ENCODE measurements at places on chromosomes 2 and 18.

DNA sequence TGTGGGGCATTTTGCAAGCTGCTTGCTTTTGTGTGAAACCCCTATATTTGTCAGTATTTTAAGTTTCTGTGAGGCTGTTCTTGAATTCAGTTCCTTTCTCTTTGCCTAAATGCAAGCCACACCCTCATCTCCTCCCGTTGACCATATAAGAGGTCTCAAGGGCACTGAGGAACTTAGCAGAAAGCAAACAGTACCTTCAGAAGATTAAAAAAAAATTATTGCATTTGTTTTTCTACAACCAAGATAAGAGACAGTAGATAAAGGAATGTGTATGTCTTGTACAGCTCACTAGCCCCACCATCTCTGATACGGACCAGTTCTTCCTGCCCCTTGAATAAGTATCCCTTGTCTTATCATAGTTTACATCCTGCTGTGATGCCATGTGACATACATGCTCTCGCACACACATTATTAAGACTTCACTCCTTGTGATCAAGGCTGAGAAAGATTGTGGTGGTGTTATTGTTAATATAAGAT is 64.2 kb downstream of the NPAS2 start:
- DNase-seq, result no peak

DNA sequence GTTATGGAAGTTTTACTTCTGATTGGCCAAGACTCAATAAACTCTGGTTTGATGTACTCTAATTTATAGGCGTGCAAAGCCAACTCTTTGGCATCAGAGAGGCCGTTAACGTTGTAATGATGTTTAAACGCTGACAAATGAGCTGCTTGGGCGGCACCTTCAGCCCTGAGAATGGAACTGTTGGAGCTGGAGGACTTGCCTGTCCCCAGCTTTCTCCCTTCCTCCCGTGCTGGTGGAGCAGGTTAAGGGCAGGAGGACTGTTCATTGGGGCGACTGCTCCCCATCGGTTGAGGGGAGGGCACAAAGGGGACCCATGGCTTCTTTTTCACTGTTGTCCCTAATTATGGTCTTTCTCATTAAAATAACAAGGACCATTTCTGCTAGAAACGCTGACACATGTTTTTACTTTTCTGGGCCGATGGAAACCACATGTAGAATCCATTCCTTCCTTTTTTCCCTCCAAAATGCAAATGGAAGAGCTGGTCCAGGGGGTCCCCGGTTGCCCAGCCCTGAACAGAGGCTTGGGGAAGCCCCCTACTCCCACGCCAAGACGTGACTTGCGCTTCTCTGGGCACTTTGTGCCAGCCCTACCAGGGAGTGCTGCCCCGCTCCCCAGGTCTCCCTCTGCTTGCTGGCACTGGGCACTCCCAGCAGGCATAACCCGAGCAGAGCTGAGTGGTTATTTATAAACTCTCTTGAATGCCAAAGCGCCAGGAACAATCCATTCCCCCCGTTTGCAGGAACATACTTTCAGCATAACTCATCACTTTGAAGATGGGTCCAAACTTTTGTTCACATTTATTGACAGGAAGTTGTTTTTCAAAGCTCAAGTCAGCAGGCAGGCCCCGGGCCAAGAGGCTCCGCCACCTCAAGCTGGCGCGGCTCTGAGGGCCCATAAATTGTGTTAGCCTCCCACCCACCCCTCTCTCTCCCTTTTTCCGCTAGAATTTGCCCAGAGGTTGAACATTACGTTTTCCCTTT is 170.1 kb downstream of the ASB1 start:
- DNase-seq, result no peak

DNA sequence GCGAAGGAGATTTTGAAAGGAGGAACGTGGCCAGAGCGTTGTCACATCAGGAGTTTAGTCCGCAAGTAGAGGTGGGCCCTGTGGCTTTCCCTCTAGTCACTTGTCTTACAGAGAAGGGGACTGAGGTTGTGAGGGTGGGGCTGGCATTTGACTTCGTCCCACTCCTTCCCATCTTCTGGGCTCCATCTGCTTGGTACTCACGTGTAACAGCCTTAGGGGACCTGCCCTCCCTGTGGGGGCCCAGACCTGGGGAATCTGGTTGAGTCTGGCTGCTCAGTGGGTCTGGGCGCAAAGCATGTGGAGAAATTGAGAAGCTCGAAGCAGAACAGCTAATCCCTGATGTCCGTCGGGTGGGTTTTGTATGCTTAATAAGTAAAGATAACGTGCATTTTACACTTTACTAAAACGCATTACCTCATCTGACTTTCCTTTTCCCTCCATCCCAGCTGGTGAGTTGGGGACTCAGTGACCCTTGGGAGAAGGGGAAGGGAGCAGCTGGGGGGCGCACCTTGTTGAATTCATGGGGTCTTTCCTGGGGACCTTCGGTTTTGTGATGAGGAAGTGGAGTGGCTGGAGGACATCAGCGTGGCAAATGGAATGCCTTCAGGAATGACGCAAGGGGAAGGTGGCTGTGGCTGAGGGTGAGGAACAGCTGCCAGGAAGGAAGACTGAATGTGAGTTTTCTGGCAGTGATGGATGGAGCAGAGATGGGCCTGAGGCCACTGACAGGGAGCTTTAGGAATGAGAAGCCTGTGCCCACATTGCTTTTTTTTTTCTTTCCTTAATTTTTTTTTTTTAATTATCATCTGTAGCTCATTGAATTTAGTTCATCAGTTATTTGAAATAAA is 44.8 kb downstream of the ASAP2 start:
- no peak for DNase-seq

DNA sequence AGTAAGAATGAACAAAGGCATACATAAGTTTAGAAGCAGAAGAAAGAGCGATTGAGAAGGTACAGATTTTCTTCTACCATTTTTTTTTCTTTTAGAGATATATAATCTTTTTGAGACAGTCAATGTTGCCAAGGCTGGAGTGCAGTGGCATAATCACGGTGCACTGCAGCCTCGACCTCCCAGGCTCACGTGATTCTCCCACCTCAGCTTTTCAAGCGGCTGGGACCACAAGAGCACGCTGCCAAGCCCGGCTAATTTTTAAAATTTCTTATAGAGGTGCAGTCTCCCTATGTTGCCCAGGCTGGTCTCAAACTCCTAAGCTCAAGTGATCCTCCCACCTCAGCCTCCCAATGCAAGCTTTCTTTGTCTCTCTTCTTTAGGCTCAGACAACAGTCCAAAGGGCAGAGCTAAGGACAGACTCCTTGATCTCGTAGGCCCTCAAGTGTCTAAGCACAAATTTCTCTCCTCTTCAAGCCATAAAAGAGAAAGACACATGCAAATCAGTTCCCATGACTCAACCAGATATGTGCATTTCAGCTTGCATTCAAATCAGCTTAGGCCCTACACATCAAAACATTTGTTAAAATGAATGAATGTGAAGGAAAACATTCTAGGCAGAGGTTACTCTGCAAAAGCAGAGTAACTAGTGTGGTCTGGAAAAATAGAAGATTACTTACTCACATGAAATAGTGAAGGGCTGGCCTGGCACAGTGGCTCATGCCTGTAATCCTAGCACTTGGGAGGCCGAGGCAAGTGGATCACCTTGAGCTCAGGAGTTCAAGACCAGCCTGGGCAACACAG is 18.0 kb downstream of the ITSN2 start:
- DNase-seq, result no peak

- no peak for DNase-seq
Measured at GRCh38 chr2:189143925-189144324, 35.6 kb downstream of the COL5A2 start.

GRCh38 chr18:54950221-54950620 is 9.0 kb downstream of the CCDC68 start:
- peak; percentile 8 for DNase-seq

GRCh38 chr2:196103626-196104025 is 35.0 kb upstream of the DNAH7 start:
- no peak for DNase-seq

- peak; percentile 18 for DNase-seq
Measured at GRCh38 chr2:7203056-7203467, 285.9 kb downstream of the RNF144A start.

Data from NCI-H1092 (cell line).